ENCODE measurements at places on chromosomes 7 and 10. TPM values are rescaled to one million over a fixed set of nuclear protein-coding genes. Genes with fewer than 3 reads are reported as not detected.

VWA2 gene
- not detected for total RNA-seq

ACTR3C gene
- total RNA-seq, result 0.17 TPM

MYH16 gene
- under 0.01 TPM for total RNA-seq

DRGX gene
- not detected for total RNA-seq

LLCFC1 gene
- total RNA-seq, result not detected

Data from bronchus fibroblast of lung (primary cell).